Thyroid gland (tissue), 4 donors: ENCODE measurements at places on chromosomes 2 and 18.

GRCh38 chr2:190979906-190980629 lies 33.9 kb downstream of the STAT1 start:
- DNase-seq: peak; percentile 89

DNA sequence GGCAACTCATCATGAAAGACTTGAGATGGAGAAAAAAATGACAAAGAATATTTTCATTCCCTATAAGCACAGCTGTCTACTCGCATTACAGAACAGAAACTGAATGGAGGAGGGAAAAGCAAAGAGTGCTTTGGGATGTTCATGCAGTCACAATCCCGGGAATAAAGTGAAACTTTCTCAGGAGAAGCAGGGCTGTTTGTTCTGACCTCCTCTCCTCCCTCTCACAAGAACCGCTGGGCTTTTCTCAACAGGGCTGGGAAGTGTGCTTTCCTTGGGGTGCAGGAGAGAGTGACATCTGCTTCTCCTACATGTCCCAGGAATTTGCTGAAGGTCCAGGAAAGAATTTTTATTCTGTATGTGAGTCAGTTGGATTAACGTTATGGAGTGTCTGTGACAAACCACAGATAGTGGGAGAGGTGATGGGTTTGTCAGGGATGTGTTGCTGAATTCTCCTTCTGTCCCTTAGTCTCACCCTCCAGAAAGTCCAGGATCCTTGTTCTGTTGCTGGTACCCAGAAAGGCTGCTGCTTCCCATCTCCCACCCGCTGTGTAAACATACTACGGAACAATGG lies 125.6 kb downstream of the HRH4 start:
- no peak for DNase-seq

DNA sequence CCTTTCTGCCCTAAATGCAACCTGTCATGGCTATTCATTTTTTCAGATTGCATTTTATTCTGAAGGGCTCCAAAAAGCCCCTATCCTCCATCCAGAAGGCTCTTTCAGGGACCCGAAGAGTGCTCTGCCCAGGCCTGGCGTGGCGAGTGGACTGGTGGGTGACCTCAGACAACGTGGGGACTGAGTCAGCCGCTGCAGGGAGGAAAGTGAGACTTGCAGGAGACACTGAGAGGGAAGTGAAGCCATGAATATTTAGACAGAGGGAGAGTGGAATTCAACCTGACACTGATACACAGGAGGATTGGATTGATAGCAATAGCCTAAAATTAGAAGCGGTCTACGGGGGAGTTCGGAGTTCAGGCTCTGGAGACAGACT lies 63.6 kb upstream of the SIX2 start:
- DNase-seq: no peak

DNA sequence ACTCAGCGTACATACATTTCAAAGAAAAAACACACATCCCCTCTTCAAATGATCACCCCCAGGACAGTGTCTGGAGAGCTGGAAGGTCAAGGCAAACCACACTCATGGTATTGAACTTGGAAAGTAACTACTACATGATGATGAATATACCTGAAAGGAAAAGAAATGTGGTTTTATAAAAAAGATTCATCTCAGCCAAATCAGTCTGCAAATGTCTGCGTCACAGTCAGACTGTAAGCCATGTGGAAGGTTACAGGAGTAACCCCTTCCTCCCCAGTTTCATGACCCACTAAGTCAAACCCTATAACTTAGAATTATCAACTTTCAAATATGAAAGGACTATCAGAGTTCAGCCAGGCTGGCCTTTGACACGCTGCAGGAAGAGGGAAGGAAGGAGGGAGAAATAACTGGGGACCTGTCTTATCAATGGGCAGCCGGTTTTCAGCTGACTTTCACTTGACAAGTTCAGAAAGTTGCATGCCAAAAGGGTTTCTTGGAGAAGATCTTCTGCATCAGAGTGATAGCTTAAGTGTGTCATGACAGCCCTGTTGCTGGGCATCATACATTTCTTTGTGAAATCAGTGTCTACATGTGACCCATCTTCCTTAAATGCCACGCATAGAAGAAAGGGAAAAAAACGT lies 7.0 kb upstream of the BMP10 start:
- no peak for DNase-seq
